ENCODE measurements at places on chromosomes 6 and 20.

GRCh38 chr6:80623066-80623815, 516.8 kb downstream of the BCKDHB start:
- no peak for DNase-seq

GRCh38 chr6:79334674-79335073, 100.2 kb upstream of the HMGN3 start:
- DNase-seq: no peak

DNA sequence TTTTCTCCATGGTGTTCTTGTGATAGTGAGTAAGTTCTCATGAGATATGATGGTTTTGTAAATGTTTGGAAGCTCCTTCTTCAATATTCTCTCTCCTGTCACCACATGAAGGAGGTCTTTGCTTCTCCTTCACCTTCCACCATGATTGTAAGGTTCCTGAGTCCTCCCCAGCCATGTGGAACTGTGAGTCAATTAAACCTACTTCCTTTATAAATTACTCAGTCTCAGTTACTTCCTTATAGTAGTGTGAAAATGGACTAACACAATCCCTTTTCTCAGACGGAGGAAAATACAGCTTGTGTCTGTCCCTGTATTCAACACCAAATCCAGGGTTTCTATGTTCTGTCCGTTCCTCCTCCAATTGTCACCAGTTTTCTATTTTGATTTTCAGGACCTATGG, 181.0 kb downstream of the ALDH8A1 start:
- no peak for DNase-seq

DNA sequence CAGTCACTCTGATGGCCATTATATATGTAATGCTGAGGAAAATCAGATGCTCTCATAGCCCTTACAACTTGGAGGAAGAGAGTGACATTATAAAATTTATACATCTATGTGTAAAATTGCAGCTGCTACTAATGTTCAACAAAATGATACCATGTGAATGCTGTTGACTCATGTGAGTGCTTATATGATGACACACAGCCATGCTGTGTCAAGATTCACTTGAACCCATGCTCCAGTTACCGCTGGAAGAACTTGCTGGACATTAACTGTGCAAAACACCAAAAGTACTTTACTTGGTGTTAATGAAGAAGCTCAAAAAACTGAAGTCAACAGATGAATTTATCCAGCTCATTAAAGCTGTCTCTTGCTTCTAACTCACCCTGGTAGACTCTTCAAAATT, 318.9 kb upstream of the PLCB4 start:
- no peak for DNase-seq

GRCh38 chr6:148629592-148630465, 117.0 kb upstream of the UST start:
- DNase-seq: no peak

DNA sequence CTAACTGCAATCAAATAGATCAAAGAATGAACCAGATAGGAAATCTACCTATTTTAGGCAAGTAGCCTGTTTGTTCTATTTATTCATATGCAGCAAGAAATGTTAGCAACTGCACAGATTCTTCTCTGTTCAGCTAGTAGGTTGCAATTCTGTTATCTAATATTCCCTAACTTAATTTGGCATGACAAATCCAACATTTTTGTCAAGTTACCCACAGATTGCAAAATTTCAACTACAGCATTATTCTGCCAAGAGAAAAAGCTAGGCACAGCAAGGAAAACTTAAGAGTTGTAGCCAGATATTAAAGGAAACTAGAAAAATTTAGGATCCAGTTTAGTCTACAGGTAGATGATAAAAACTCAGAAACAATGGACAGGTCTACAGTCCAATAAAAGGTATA, 104.4 kb upstream of the SYNCRIP start:
- DNase-seq: no peak

DNA sequence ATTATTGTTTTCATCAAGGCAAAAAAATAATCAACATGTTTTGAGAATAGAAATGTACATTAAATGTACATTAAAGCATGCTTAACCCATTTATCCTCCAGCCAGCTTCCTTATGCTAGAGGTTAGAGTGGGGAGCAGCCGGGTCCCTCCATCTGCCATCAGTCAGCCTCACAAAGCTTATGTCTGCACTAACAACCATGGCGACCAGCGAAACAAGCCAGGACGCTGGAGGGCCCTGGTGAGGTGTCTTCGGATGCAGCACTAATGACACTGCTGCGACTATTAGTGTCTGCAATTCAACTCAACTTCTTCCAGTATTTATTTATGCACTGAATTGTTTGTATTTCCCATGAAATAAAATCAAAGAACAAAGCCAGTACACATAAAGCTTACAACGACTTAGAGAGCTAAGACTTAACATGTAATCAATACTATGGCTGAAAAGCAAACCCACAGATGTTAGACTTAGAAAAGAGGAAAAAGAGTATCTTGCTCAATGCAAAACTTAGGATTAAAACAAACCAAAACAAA, 6.8 kb downstream of the CLDN20 start:
- DNase-seq: no peak

- no peak for DNase-seq
These were observed 128.3 kb upstream of the PDE10A start for GRCh38 chr6:165791306-165791705.

- no peak for DNase-seq
These were observed 8.5 kb downstream of the CNPY3 start for GRCh38 chr6:42937548-42938427.
